ENCODE measurements at places on chromosomes 7 and 10. TPM values are rescaled to one million over a fixed set of nuclear protein-coding genes. Genes with fewer than 3 reads are reported as not detected.

ZNF425 gene
- 5.2 TPM for total RNA-seq

FAM180A gene
- 0.52 TPM for total RNA-seq

ZNF853 gene
- total RNA-seq, result 12.0 TPM

DGKB gene
- total RNA-seq, result 2.1 TPM

LRIT1 gene
- total RNA-seq, result not detected

CPA4 gene
- total RNA-seq, result 2.1 TPM

Measured in skeletal muscle tissue (tissue), 5 donors.